ENCODE measurements at places on chromosomes 4 and X. TPM values are rescaled to one million over a fixed set of nuclear protein-coding genes. Genes with fewer than 3 reads are reported as not detected.

The RS1 gene
- total RNA-seq = not detected

The GAGE1 gene
- not detected for total RNA-seq

The INTS6L gene
- 9.3 TPM for total RNA-seq

The UGT2B17 gene
- total RNA-seq = not detected

The CSAG3 gene
- total RNA-seq = not detected

The DCAF4L1 gene
- 0.14 TPM for total RNA-seq

The SRP72 gene
- 43.1 TPM for total RNA-seq

The VSIG4 gene
- 154 TPM for total RNA-seq

DNA sequence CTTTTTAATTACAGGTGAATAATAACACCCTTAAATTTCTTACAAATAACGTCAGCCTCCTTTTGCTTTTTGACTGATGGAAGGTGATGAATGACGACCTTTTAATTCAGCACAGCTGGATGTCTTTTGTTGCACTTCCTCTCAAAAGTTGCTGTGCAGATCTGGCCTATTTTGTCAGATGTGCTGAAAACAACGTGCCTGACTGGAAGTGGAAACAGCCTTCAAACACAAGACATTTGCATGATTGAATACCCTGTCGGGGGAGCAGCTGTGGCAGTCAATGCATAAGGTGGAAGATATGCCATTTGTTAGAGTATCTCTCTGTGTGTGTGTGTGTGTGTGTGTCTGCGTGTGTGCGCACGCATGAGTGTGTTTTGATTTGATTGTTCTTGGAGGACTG is 579.7 kb downstream of the SPRY1 start:
- no peak for DNase-seq

DNA sequence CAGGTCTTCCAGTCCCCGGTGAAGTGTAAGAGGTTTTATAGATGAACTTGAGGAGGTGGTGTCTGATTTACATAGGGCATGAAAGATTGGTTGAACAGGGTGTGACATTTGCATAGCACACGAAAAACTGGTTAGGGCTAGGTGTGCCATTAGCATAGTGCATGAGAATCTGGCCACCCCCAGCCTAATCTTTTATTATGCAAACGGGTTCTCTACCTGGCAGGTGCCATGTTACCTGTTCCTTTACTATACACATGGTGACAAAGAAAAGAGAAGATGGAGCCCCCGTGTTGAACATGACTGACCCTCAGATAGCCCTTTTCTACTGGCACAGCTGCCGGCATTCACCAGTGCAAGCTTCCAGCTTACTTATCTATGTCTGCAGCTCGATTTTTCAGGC is 71.0 kb downstream of the UCHL1 start:
- DNase-seq = no peak

DNA sequence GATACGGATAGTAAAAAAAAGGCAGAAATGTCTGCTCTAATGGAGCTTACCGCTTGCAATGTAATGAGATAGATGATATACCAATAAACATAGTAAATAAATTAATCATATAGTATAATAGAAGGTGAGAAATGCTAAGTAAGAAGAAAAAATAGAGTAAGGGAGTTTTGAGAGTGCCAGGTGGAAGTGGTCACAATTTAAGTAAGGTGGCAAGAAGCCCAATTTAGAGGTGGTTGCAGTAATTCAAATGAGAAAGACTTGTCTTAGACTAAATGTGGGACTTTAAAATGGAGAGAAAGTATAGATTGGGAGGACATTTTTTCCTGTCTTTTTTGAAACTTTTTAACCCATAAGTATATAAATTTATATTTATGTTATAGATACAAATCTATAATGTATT is 26.0 kb downstream of the TBC1D19 start:
- no peak for DNase-seq

- no peak for DNase-seq
These were observed 120.1 kb downstream of the SYNPO2 start for GRCh38 chr4:119008761-119009160.

GRCh38 chr4:105836537-105836936 is 58.7 kb upstream of the NPNT start:
- DNase-seq = no peak

GRCh38 chr4:73603854-73604584 is 16.2 kb downstream of the RASSF6 start:
- DNase-seq = no peak

DNA sequence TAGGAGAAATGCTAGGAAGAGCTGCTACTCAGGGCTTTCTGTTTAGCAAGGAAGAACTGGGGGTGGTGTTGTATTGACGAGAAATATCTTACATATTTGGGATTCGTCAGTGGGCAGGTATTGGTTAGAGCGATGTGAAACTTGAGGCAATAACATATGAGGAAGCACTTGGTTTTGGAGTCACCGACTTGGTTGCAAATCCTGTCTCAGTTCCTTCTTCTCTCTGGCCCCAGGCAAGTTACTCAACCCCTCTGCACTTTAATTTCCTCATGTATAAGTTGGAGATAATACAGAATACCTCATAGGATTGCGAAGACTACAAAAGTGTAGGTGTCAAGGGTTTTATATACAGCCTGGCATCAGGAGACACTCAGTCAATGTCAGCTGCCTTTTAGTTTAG is 34.1 kb downstream of the GPAT3 start:
- no peak for DNase-seq

DNA sequence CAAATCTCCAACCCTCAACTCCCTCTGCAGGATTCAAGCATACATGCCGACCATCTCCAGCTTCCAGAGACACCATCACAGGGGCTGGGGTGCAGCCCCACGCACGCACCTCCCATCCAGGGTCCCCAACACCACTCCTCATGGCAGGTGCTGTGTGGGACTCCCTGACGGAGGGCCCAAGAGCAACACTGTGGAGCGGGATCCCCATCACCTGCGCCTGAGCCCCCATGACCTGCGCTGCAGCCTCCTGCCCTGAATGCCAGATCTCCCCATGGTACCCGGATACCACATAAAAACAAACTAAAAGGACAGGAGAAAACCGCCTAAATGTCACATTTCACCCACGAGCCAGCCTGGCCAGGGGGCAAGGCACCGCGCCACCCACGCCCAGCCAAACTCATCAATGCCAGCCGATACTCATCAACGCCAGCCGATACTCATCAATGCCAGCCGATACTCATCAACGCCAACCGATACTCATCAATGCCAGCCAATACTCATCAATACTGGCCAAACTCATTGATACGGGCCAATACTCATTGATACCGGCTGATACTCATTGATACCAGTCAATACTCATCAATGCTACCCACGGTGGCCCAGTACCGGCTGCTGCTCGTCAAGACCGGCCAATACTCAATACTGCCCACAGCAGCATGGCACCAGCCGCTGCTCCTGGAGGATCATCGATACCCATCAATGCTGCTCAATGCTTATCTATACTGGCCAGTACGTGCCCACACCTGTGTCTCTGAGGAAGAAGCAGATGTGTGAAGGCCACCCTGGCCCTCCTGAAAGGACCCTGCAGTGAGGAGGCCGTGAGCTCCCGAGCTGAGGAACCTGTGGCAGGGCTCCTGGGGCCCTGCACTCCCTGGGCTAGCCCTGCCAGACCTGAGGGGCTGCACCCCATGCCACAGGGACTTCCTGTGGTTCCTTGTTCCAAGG is 6.2 kb downstream of the CTBP1 start:
- no peak for DNase-seq

DNA sequence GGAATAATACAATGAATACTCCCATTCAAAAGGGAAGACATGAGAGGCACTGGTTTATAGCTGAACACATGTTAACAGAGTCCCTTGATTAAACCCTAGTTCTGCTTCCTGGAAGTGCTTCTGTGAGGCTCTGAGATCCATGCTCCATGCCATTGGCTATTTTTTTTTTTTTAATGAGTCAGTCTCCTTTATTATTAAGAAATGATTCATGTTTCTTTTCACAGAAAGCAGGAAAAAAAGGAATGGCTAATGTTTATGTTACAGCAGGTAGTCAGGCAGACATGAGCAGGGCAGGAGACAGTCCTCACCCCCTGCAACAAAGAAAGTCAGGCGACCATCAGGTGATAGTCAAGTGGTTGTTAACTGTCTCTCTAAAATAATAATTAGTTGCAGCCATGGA is 598.7 kb downstream of the EPHA5 start:
- no peak for DNase-seq

DNA sequence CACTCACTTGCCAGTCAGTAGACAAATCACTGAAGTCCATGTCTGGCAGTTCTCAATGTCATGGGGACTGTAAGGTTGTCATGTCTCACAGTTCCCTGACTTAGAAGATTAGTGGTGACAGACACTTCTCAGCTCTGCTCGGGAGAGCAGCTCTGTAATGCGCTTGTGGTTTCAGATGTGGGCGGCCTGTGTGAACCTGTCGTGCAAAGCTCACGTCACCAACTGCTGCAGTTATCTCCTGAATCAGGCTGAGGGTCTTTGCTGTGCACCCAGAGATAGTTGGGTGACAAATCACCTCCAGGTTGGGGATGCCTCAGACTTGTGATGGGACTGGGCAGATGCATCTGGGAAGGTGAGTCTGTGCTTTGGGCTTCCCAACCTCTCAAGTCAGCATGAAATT is at the start of gene IL9R:
Gene IL9R, plus strand, starts transcription at position 261 of the 400 bp plus-strand sequence. Its CDS starts 64 bp downstream, at position 325.
- DNase-seq = no peak

DNA sequence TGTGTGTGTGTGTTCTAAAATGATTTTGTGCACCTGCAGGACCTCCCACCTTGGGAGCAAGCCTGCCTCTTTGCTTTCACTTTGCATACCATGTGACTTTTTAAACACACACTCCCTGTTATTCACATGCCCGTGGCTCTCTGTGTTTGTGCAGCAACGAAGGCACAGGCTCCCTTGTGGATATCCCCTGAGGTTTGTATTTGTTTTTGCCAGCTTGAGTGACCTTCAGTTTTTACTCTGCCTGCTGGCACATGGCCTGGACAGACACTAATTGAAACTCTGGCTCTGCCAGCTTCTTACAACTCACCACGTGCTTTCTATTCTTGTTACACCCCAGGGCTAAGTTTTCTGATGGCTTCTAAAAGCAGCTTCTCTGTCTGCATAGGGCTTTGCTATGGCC is 885.8 kb downstream of the SH3BGRL start:
- no peak for DNase-seq

GRCh38 chr4:85556283-85556682 is 81.3 kb downstream of the ARHGAP24 start:
- DNase-seq = no peak

GRCh38 chr4:1344696-1345095 is 2.3 kb upstream of the UVSSA start:
- no peak for DNase-seq

- DNase-seq = no peak
These were observed 34.4 kb upstream of the ANXA3 start for GRCh38 chr4:78517050-78517652.

GRCh38 chr4:118076958-118077766 is 42.9 kb downstream of the NDST3 start:
- no peak for DNase-seq

GRCh38 chr4:104942990-104943743 is 203.5 kb upstream of the TET2 start:
- no peak for DNase-seq

GRCh38 chr4:80454556-80454955 is 119.0 kb downstream of the CFAP299 start:
- no peak for DNase-seq

GRCh38 chr4:147284256-147284835 is 196.6 kb upstream of the EDNRA start:
- no peak for DNase-seq

DNA sequence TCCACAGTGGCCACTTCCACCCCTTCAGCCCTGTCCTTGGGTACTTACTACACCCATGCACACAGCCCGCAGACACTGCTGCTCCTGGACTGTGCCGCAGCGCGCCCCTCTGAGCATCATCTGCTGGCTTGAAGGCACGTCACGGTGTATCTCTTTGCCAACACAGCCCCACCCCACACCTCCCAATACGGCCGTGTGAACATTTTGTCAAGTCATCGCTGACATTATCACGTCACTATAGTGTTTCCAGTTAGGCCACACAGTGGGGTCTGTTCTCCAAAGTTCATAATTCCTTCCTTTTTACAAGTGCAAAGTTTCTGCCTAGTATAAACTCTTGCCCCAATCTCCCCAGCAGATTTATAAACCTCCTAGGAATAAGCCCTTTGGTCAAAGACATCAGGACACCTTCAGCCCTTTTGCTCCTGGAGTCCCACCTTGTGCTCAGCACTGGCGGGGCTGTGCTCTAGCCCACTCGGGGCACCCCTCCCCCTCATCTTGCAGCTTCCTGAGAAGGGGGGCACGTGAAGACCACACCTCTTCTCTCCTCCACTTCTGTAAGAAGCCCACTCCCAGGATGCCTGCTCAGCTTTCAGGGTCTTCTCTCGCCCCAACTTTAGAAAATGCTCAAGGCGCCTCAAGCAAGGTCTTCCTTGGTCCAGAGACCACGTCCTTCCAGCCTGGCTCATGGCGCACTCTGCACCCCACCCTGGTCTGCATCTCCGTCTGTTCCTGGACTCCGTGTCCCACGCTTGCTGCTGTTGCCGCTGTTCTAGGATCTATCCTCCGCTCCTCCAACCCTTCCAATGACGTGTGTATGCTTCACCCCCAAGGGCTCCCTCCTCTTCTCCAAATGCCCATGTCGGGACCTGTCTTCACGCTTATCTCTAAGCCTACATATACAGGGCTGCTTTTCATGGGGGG is 7.2 kb downstream of the FAM53A start:
- DNase-seq = no peak

- DNase-seq = no peak
These were observed 30.8 kb downstream of the RBBP7 start for GRCh38 chrX:16839219-16839851.

DNA sequence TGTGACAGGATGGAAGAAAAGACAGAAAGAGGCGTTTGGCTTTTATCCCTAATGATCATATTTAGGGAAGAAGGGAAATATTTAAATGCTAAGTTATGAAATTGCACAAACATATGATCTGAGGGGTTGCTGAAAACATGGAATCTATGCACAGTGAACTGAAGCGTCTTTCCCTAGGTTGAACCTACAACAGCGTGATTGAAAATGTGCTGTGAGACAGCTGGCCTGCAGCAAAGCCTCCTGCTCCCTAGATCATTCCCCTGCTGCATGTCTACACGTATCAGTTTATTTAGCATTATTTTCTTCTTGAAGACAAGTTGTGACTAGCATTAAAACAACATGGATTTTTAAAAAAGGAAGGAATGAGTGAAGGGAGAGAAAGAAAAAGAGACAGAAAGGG is 272.5 kb upstream of the TRAM1L1 start:
- no peak for DNase-seq
